Adrenal gland (tissue), 19 donors: ENCODE measurements at places on chromosomes 5 and 9. TPM values are rescaled to one million over a fixed set of nuclear protein-coding genes. Genes with fewer than 3 reads are reported as not detected.

DNA sequence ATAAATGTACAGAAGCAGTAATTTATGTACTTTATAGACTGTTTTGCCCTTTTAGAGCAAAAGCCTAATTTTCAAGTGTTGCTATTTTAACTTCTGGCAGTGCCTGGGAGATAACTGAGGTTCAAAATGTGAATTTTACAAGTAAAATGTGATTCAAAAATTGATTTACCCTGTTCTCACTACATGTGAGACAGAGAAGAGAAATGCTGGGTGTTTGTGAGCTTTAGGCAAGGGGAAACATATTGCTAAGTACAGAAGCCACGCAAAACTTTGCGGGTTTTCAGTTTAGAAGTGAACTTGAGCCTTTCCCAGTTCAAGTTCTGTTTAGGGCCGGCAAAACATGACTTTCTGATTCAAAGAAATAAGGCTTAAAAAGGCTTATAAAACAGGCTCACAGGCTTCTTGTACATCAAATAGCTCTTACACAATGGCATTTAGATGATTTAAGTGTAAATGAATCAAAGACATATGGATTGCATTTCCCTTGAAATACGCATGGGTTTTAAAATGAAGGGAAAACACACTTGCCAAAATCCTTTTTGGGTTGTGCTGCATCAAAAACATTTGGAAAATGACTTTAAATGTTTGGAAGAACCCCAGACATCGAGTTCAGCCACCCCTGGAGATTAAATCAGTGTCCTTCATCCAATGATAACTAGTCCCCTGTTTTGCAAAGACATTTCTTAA is 370.8 kb upstream of the MEF2C start:
- H3K27ac ChIP-seq: no peak overlapping the region
- no peak overlapping the region for H3K4me3 ChIP-seq
- no peaks in the 10 kb centered on the region for H3K36me3 ChIP-seq
- no peak for DNase-seq
- H3K27me3 ChIP-seq: no peaks in the 10 kb centered on the region

GRCh38 chr9:31519011-31519410 is 865.4 kb upstream of the ACO1 start:
- no peaks in the 10 kb centered on the region for H3K36me3 ChIP-seq
- H3K27me3 ChIP-seq: no peaks in the 10 kb centered on the region
- H3K4me1 ChIP-seq: peaks cover 5% of the 10 kb centered on the region
- no peak overlapping the region for H3K27ac ChIP-seq
- no peak overlapping the region for H3K4me3 ChIP-seq
- no peak for DNase-seq

DNA sequence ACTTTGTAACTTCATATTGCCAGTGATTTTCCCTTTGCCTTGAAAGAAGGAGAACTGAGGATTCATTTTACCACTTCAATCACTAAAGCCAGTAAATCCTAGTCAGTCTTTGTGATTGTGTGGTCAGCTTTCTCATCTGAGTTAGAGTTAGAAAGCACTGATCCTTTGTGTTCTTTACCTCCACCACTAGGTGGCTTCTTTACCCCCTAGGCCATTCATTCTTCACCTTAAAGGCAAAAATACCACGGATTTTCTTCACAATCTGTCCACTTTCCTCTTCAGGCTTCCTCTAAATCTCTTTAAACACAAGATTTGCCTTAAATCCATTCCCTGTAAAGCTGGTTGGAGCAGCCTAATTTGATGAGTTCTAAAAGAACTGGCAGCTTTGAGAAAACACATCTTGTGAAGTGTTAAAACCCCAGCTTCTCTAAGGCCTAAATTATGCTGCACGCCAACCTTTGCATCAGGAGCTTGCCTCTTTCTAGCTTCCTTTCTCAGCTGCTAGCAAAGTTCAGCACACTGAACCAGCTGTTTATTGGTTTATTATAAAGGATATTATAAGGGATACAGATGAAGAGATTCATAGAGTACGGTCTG is 20.4 kb downstream of the BDP1 start:
- no peak overlapping the region for H3K27ac ChIP-seq
- H3K36me3 ChIP-seq: no peaks in the 10 kb centered on the region
- DNase-seq: no peak
- peaks cover 6% of the 10 kb centered on the region for H3K4me1 ChIP-seq
- H3K4me3 ChIP-seq: no peak overlapping the region
- H3K27me3 ChIP-seq: no peaks in the 10 kb centered on the region

DNA sequence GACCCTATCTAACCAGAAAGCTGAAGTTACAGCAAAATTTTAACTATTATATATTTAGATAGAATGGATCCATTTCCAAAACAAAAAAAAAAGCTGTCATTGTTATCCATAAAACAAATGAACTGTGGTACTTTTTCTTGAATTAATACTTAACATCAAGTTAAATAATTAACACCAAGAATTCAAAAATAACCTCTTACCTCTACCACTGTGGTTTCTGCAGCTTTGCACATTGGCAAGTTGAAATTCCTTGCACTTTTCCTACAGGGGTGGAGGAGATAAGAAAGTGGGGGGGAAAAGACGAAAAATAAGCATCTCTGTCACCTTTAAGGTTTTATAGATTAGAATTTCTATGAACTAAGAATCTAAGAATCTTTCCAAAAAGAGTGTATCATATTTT is 30.0 kb downstream of the OXCT1 start:
- DNase-seq: no peak
- H3K27ac ChIP-seq: no peak overlapping the region
- H3K36me3 ChIP-seq: no peaks in the 10 kb centered on the region
- no peaks in the 10 kb centered on the region for H3K4me1 ChIP-seq

Gene PCDHB3
- 1.1 TPM for total RNA-seq
